ENCODE measurements at places on chromosomes 5 and 9. TPM values are rescaled to one million over a fixed set of nuclear protein-coding genes. Genes with fewer than 3 reads are reported as not detected.

- no peak for DNase-seq
Measured at GRCh38 chr9:72255569-72255968, 106.3 kb downstream of the GDA start.

DNA sequence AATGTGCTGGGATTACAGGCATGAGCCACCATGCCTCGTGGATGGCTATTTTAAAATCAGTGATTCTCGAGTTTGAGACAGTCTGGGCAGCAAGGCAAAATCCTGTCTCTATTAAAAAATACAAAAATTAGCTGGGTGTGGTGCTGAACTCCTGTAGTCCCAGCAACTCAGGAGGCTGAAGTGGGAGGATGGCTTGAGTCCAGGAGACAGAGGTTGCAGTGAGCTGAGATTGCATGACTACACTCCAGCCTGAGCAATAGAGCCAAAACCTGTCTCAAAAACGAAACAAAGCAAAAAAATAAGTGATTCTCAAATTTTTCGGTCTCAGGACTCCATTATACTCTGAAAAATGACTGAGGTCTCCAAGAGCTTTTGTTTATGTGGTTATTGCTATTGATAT, 47.9 kb upstream of the HSPA9 start:
- no peak for DNase-seq

DNA sequence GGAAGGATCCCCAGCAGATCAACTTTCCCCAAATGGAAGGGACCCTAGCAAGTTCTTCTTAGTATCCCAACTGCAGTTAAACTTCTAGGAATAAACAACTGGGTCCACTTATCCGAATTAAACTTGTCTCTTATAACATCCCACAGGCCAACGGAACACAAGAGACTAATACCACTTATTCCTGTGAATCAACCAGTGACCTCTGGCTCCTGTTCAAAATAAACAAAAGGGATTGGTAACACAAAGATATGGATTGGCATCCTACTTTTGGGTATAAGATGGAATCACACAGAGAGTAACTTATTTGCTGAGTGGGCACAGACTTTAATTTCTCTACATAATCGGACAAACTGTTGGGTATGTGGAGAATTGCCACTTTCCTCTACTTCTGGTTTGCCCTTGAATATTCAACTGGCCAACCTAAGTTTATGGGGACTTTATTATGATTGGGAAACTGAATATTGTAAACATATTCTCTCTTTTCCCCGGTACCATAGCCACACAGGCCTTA, 12.4 kb upstream of the PAIP1 start:
- no peak for DNase-seq

The LCP2 gene
- total RNA-seq: 15.5 TPM

Measured in left colon (tissue), 2 donors.